ENCODE measurements at places on chromosomes 2 and 18. TPM values are rescaled to one million over a fixed set of nuclear protein-coding genes. Genes with fewer than 3 reads are reported as not detected.

- no peak for DNase-seq
Measured at GRCh38 chr2:171341394-171342066, 92.3 kb downstream of the METTL8 start.

DNA sequence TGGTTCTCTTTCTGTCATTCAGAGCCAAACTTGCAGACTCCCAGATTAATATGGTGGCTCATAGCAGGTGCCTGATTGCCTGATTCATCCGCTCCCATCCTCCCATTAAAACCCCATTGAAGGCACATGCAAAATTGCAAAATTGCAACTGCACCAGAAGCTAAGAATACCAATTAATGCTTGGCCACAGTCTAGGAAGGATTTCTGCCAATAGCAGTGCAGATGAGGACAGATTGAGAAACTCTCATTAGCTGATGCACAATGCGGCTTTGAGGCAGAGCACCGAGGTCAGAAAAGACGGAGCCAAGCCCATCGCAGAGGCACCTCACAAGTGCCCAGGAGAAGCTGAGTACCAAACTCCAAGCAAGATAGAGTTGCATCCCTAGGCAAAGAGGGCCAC lies 172.8 kb downstream of the ARL4C start:
- DNase-seq = no peak

- no peak for DNase-seq
Measured at GRCh38 chr2:30464544-30465170, 17.6 kb downstream of the LCLAT1 start.

GRCh38 chr2:209864716-209865295 lies 93.2 kb downstream of the UNC80 start:
- DNase-seq = no peak

Gene HOXD10
- total RNA-seq = not detected

DNA sequence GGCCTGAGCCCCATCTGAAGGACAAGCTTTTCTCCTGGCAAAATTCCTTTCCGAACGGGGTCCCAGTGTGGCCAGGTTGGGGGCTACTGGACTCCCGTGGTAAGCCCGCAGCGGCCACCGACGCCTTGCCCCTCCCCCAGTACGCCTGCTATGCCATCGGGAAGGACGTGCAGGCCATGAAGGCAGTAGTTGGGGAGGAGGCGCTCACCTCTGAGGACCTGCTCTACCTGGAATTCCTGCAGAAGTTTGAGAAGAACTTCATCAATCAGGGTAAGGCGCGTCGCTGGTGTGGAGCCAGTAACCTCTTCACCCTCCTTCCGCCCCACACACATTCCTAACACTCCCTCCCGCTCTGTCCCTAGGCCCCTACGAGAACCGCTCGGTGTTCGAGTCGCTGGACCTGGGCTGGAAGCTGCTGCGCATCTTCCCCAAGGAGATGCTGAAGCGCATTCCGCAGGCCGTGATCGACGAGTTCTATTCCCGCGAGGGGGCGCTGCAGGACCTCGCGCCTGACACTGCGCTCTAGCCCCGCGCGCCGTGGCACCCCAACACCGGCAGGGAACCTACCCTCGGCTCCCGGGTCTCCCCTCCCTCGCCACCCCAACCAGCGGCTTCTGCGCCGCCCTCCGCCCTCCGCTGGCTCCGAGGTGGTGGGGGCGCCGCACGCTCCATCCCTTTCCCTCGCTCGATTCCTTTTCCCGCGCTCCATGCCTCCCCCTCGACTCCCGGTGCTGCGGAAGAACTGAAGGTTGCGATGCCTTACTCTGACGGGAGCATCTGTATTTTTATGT lies 13.6 kb upstream of the ANKRD53 start:
- peak; percentile 75 for DNase-seq

- no peak for DNase-seq
Measured at GRCh38 chr2:41267929-41268659, 779.7 kb upstream of the PKDCC start.

Gene ADGRF3
- total RNA-seq = 2.6 TPM

GRCh38 chr2:112685271-112685884 lies 35.4 kb upstream of the NT5DC4 start:
- DNase-seq = no peak

DNA sequence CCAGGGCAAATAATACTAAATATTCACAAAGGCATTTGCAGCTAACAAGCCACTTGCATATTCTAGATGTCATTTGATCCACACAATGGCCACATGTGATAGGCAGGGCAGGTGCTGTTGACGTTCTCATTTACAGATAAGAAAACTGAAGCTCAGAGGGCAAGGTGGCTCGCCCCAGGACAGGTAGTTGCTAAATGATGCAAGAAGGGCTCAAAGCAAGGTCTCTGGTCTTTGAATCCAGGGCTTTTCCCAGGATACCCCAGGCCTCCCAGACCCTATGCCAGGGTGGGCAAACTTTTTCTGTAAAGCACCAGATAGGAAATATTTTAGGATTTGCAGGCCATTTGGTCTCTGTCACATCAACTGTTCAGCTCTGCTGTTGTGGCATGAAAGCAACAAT lies 35.1 kb downstream of the LOXHD1 start:
- DNase-seq = no peak

DNA sequence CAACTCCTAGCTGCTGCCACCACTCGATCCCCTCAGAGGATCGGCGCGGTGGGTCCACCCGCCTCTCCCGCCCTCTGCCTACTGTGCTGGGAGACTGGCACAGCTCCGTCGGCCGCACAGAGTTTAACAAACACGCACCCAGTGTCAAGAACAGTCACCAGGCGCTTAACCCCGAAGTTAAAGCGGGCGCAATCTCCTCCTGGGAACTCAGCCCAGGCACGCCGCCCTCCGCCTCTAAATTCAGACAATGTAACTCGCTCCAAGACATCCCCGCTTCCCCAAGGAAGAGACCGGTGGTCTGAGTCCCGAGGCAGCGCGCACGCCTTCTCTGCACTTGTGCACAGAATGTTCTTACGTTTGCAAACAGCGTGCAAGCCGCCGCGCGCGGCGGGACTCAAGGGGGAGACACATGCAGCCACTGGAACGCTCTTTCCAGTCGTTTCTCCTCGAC lies 533 bp downstream of the CXCR4 start:
- no peak for DNase-seq

DNA sequence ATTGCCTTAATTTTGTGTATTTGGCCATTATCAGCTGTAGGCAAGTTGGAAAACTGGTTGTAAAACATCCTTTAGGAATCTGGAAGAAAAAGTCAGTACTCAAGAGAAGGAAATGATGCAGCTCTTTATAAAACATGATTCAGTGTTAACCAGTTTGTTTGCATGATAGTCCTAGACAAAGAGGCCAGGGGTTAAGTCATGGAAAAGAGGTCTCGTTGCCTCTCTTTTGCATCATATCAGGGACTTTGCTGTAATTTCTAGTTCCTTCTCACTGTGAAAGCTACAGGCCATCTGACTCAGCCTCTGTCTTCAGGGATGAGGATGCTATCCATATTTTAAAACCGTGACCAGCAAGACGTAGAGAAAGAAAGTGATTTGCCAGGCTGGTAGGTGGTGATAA lies 38.0 kb downstream of the NPAS2 start:
- DNase-seq = no peak

Gene B3GNT7
- 0.13 TPM for total RNA-seq

Data from CD8-positive, alpha-beta memory T cell (primary cell).